CD4-positive, alpha-beta memory T cell (primary cell): ENCODE measurements at places on chromosomes 5 and 9. TPM values are rescaled to one million over a fixed set of nuclear protein-coding genes. Genes with fewer than 3 reads are reported as not detected.

SHLD3 gene
- 6.1 TPM for total RNA-seq

CDKN2B-AS1 gene
- 1.9 TPM for total RNA-seq

SLC9A3 gene
- 3.1 TPM for total RNA-seq

ARL14EPL gene
- not detected for total RNA-seq

PCDHB1 gene
- total RNA-seq = not detected

CDO1 gene
- total RNA-seq = 1.4 TPM

DNA sequence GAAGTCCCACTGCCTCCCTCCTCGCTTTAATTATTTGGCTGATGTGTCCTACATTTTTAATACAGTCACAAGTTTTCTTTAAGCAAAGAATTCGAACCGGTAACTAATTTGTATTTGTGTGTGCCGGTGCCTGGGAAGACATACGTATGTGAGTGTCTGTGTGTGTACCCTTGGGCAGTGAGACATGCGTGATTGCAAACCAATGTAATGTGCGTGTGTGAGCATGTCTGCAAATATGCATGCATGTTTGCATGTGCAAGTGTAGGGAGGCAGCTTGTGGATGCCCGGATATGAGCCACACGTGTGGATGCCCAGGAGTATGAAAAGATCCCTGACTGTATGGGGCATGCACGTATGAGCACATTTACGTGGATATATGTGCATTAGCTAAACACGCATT is 44.4 kb upstream of the NEK6 start:
- no peak for DNase-seq

DNA sequence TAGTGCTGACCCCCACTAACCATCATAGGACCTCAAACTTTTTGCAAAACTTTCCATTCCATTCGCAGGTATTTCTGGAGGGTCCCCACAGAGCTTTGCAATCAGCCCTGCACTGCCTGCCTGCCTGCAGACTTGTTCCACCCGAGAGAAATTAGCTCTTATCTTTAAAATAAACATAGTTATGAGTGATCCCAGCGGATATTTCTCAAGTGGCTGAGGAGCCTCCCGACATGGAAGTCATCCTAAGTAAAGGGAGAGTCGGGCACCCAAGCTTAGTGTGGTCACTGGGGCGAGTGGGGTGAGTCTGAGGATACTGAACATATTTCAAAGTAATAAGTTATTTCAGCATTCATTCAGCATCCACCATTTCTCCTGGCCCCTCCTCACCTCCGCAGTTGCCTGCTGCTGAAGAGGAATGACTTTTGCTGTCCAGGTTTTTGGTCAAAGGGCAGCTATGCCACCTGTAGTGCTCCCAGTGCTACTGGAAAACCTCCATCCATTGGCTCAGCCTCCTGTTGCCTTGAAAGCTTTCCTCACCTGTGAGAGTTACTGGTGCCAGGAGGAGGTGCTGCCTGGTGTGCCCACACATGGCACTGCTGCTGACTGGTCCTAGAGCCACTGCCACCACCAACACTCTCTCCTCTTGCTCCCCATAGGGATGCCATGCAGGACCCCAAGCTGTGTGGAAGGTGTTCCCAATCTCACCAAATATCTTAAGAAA is 89.7 kb upstream of the PCSK1 start:
- DNase-seq = no peak

DNA sequence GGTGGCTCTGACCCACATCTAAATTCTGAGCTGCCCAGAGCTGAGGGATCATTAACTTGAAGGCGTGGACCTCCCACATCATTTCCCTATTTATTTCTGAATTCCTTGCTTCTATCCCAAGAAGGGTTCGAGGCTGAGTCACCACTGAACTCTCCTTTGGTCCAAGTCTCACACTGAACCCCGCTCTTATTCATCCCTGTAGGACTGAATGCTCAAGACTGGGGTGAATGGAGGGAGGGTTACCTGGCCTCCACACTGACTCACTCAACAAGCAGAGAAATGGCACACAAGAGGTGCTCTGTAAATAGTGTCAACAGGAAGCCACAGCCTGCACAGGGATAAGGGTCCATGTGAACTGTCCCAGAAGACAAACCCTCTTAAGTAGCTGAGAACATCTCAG is 79.1 kb upstream of the FSTL4 start:
- no peak for DNase-seq

DNA sequence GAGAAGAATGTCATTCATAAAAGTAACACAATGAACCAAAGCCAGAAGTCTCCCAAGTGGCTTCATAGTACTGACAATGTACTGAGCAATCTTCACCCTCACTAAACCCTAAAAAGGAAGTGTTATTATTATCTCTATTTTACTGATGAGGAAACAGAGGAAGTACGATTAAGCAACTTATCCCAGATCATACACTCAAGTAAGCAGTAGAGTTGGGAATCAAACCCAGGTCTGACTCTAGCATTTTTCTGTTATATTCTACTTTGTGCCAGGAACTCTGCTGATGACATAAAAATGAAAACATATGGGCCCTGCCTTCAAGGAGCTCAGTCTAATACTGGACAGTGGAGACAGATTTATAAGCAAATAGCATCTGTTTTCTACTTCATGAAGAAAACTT is 109.2 kb downstream of the RAPGEF6 start:
- DNase-seq = no peak

GRCh38 chr5:14400085-14400484 is 181.5 kb upstream of the OTULINL start:
- no peak for DNase-seq

GRCh38 chr9:92455217-92455616 is 27.1 kb downstream of the ASPN start:
- DNase-seq = no peak

- DNase-seq = no peak
Measured at GRCh38 chr5:7586480-7586879, 190.5 kb downstream of the ADCY2 start.

GRCh38 chr9:5361326-5362010 is 21.8 kb upstream of the RLN1 start:
- DNase-seq = no peak

DNA sequence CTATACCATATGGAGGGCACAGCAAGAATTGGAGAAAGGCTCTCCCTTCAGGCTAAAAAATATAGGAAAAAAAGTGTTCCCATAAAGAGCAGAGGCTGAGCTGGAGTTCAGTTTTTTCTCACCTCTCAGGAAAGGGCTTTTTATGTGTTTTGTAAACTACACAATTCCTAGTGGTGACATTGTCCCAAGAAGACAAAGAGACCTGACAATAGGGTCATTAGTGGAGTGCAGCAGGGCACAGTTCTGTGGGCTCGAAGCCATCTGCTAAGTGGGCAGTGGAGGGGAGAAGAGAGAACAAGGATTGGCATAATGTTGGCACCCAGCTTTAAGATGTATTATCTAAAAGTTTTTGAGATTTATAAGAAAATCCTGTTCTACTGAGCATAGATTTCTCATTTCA is 162.5 kb downstream of the HCN1 start:
- DNase-seq = no peak
